H9 (cell line): ENCODE measurements at places on chromosomes 12 and 14. TPM values are rescaled to one million over a fixed set of nuclear protein-coding genes. Genes with fewer than 3 reads are reported as not detected.

KCNK10 gene
- 0.29 and 0.33 TPM in 2 replicates for total RNA-seq

RPL36AL gene
- total RNA-seq = 205 and 207 TPM in 2 replicates

PCNX1 gene
- 48.0 and 48.6 TPM in 2 replicates for total RNA-seq

MAP3K9 gene
- 18.3 and 20.0 TPM in 2 replicates for total RNA-seq

RPGRIP1 gene
- total RNA-seq = 0.07 and 0.59 TPM in 2 replicates

KRT7 gene
- 8.9 and 10.0 TPM in 2 replicates for total RNA-seq

DNA sequence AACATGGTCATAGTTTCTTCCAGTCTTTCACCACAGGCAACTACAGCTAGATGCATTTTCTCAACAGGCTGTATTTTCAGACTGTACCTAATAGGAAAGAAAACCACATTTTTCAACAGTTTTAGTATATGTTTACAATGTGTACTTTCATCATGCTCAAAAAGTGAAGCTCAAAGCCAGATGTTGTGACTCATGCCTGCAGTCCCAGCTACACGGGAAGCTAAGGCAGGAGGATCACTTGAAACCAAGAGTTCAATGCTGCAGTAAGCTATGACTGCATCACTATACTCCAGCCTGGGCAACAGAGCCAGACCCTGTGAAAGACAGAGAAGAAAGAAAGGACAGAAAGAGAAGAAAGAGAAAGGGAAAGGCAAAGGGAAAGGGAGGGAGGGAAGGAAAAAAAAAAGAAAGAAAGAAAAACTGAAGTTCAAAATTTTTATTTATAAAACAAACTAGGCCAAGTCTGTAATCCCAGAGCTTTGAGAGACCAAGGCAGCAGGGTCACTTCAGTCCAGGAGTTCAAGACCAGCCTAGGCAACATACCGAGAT lies 25.5 kb downstream of the GXYLT1 start:
- no peak for DNase-seq

DNA sequence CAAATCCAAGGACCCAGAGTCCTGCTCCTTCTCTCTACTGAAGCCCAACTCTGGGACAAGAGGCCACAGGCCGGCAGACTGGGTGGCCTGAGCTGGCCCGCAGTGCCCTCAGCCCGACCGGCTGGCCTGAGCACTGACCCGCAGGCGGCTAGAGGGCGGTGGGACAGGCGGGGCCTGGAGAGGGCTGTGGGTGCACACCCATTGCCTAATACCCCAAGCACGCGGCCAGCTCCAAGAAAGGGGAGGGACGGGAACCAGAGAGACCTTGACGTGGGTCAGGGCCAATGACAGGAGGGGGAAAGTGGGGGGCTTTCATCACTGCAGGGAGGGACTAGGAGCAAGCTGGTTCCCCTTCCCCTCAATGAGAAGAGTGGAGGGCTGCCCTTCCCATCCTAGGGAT lies 2.0 kb upstream of the WNT10B start:
- DNase-seq = no peak

- DNase-seq = peak; percentile 20
Observed at GRCh38 chr12:1863823-1864222, 43.5 kb downstream of the LRTM2 start.

DNA sequence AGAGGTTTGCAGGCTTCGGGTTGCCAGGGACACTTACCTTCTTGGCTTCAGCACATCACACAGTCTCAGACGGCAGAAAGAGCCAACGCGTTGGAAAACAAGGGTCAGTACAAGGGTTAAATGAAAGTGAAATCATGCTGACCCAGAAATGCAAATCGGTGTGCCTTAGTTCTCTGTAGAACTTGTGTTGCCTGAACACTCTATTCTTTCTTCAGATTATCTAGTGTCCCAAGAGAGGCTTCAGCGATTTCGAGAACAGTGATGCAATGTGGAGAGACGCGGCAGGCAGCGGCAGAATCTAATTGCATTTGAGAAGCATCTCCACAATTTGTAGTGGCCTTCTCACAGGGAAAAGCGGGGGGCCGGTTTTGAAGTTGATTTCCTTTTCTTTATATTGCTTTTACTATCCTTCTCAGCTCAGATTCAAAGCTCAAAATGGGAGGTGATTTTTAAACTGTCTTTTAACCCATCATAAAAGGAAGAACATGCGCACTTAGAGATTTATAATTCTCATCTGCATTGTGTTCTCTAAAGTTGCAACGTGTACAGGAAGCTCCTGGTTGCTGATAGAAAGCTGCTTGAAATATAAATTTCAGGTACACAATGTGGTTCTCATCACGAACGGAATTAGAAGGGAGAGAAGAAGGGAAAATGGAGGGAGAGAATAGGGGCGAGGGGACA lies 67.8 kb upstream of the EGLN3 start:
- DNase-seq = no peak

- DNase-seq = no peak
Observed at GRCh38 chr14:100484531-100485267, 102.5 kb downstream of the BEGAIN start.

DNA sequence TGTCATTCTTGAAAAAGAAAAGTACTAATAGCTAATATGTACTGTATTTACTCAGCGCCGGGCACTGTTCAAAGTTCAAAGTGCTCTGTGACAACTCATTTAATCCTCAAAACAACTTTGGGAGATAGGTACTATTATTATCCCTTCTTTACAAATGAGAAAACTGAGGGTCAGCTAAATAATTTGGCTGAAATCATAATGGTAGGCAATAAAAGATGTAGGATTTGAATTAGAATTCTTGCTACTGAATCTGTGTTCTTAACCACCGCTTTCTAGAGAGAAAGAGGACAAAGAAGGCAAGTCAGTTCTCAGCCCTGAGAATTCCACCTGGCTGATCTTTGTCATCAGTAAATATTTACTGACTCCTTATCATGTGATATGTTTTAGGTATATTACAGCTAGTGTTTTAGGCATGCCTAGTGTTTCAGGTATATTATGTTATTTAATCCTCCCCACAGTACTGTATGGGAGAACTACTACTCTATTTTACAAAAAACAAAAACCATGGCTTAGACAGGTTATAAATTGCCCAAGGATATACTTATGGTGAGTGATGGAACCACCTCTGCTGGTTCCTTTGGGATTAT lies 205.7 kb upstream of the GZMB start:
- no peak for DNase-seq

- DNase-seq = no peak
Observed at GRCh38 chr12:70180130-70180529, 63.1 kb upstream of the CNOT2 start.

- peak; percentile 41 for DNase-seq
Observed at GRCh38 chr14:49882826-49883694, 9.8 kb upstream of the ARF6 start.

- DNase-seq = peak; percentile 26
Observed at GRCh38 chr12:52617403-52617785, 965 bp downstream of the KRT73 start.

DNA sequence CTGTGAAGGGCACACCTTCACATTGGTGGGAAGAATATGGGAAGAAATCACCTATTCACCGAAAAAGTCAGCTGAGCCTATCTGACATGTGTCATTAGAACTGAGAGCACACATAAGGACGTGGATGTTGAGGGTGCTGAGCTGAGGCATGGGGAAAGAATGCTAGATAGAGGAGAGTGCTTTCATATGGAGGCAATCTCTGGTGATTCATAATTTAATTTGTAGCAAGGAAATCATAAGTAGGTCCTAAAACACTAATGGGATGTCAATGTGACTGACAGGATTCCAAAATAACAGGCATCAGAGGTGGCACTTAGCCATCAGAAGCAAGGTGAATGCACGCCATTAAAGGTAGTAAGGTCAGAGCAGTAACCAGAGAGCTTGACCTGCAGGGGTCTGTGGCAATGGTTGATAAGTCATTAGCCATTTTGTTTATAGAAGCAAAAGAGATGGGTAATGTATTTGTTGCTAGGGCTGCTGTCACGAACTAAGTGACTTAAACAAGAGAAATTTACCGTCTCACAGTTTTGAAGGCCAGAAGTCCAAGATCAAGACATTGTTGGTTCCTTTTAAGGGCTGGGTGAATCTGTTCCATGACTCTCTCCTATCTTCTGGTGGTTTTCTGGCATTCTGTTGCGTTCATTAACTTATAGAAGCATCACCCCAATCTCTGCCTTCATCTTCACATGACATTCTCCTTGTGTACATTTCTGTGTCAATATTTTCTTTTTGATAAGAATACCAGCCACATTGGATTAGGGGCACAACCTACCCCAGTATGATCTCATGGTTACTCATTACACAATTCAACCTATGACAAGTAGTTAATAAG lies 69.3 kb downstream of the ANKS1B start:
- no peak for DNase-seq

DNA sequence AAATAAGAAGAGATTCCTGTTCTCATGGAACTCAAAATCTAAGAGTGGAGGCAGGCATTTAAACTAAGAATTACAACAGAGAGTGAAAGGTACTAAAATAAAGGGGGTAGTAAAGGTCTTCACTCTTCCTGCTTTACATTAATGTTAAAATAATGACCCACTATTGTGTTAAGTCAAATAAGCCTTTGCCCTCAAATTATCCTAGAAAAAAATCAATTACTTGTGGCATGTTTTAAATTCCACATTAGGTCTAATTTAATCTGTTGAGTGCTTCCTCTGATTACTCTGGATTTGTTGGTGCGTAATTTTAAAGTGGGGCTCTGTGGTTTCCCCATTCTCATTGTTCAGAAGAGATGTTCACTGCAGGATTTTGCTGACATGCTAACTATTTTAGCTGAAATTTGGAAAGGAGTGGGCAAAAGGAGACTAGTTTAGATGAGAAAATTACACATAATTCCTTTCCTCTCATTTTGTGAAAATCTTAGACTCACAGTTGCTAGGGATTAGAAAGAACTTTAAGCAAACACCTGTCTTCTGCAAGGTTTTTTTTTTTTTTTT lies 35.5 kb downstream of the BTG1 start:
- DNase-seq = no peak

DNA sequence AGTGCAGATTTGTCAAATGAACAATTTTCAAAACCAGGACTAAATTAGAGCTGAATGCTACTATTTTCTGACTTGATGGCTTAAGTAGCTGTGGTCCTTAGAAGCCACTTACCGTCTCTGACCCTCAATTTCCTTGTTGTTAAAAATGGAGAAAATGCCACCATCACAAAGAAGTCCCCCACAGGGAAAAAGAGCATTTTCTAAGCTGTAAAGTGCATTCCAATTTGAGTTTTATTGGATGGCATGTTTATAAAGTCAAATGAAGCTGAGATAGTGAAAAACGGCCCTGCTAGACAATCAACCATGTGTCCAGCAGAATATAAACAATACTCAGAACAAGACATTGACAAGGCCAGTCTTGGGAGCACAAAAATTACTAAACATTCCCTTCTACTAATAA lies 53.6 kb downstream of the GOLGA5 start:
- no peak for DNase-seq

DNA sequence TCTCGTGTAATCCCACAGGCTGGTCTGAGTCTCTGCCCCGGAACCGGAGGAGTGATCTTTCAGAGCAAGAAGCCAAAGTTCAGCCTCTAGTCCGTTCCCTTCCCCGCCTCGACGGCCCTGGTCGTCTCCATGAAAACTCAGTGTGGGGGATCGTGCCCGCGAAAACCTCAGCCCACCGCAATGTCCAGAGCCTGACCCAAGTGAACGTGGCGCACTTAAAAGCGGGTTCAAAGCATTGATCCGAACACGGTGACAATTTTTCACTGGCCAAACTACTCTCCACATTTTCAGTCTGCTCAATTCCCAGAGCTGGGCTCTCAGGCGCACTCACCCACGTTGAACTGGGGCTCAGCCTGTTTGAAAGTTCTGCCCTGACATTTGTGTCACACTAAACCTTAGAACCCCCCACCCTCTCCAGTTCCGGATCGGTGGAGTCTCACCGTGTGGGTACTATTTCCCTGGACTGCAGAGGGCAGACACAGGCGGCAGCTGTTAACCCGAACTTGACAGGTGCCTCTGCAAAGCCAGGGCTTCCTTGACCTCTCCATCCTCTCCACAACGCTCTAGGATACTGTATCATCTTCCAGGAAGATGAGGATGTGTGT lies 886 bp upstream of the PRICKLE1 start:
- DNase-seq = peak; percentile 51

DNA sequence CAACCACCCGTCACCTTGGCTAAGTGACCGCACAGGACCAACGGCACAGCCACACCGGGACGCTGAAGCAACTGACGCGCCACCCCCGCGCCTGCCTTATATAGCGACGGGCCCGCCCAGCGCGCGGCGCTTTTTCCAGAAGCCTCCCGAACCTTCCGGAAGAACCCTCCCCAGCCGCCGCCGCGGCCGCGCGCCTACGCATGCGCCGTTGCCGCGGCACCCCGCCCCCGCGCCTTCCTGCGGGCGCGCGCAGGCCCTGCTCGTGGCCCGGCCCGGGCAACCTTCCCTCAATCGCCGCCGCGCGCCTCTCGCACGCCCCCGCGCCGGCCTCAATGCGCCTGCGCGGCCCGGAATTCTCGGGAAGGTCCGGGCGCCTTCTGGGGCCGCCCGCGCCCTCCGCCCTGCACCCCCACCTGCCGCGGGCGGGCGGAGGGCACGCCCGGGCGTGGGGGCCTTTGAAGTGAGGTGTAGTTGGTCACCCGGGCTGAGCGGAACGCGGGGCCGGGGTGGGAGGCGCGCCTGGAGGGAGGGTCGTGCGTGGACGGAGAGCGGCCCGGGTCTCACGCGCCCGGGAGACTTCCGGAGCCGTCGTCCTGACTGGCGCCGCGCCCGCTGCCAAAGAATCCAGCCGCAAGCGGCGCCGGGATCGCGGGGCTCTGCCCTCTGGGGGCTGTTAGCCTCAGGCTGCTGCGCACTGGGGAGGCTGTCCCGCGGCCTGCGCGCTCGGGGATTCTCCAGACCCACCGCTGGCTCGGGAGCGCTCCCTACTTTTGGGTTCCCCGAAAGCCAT lies at the start of gene HSP90AA1:
Gene HSP90AA1, minus strand, starts transcription at position 73 of the 790 bp plus-strand sequence. CDS start 666 bp downstream, outside the sequence.
- peak; percentile 90 for DNase-seq

DNA sequence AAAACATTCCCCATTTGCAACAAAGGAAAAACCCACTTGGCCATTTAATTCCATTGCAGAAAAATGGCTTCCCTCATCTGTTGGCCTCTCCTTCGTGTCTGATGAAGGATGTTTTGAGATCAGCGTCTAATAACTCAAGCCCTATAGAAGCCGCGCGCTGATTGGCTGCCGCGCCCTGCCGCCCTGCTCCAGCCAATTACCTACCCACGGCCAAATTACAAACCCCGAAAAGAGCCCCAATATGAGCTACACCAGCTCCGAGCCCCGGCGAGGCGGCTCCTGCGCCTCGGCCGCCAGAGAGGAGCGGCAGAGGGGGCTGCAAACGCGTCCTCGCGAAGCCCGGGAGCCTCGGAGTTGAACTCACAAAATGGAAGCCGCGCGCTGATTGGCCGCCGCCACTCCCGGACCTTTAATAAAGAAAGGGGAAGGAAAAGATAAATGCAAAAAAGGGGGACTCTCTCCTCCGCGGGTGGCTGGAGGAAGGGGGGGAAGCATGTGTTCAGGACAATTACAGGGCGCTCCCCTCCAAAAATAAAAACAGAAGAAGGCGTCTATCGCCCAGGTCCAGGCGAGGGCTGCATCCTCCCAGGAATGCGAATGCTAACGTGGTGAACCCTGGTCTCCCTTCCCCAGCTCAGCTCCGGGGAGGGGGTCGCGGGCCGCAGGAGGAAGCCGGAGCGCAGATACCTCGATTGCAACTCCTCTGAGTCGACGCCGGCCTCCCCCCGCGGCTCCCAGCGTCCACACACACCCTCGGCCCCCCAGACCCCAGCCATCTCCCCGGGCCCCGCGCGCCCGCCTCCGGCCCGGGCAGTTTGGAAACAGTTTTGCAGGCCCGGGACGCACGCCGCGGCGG lies 738 bp upstream of the SETD1B start:
- DNase-seq = peak; percentile 90
